Kidney capillary endothelial cell (primary cell): ENCODE measurements at places on chromosomes 6 and 20.

DNA sequence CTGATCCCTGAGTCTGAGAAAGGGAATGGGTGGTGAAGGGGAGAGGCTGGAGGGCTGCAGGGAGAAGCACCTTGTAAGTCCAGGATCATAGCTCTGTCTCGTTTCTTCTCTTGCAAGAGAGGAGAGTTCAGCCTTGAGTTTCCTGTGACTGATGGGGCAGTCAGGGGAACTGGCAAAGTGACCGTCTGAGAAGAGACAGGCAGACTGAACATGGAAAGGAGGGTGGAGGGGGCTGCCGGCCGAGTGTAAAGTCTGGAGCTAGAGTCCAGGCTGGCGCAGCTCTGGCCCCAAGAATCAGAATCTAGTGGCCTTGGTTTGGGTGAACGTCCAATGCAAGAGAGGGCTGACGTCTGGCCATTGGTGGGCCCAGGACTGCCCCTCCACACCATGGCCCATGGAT lies 72.5 kb downstream of the TCP11 start:
- no peak for DNase-seq

- DNase-seq, result no peak
Observed at GRCh38 chr6:15417811-15418210, 171.9 kb downstream of the JARID2 start.

GRCh38 chr6:137827977-137828810 lies 38.9 kb upstream of the TNFAIP3 start:
- no peak for DNase-seq

- no peak for DNase-seq
Observed at GRCh38 chr6:35736253-35736894, 458 bp upstream of the ARMC12 start.

GRCh38 chr20:60087563-60088105 lies 129.4 kb downstream of the CDH26 start:
- no peak for DNase-seq

DNA sequence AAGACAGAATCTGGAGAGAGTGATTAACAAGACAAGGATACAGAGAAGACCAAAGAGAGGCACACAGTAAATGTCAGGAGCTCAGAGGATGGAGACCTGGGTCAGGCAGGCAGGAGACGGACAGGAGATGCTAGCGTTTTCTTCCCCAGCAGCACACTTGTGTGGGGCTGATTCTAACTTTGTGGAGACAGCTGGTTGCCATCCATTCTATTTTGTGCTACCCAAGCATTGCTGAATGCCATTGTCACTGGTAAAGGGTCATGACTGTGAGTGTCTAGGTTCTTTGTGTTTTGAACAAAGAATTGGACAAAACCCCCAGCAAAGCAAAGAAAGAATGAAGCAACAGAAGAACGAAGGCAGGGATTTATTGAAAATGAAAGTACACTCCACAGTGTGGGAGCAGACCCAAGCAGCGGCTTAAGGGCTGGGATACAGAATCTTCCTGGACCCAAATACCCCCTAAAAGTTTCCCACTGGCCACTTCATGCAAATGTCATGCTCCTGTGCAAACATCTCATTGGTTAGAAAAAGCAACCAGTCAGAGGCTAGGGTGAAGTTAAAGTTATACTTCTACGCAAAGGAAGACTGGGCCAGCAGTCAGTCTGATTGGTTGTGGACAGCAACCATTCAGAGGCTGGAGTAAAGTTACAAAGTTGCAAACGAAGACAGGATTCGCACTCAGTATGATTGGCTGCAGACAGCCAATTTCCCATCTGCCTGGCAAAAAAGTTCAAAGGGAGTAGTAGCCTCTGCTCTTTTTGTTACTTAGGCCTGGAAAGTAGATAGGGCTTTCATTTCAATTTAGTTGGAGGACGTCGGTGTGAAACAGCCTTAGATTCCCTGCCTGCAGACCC lies 17.5 kb downstream of the PTK7 start:
- DNase-seq, result no peak
